Uterus (tissue), 4 donors: ENCODE measurements at places on chromosomes 6 and 20. TPM values are rescaled to one million over a fixed set of nuclear protein-coding genes. Genes with fewer than 3 reads are reported as not detected.

The ADRM1 gene
- total RNA-seq, result 46.5 TPM

The HSPA1B gene
- 244 TPM for total RNA-seq

The KHDC1L gene
- not detected for total RNA-seq

The UBR2 gene
- 35.4 TPM for total RNA-seq

DNA sequence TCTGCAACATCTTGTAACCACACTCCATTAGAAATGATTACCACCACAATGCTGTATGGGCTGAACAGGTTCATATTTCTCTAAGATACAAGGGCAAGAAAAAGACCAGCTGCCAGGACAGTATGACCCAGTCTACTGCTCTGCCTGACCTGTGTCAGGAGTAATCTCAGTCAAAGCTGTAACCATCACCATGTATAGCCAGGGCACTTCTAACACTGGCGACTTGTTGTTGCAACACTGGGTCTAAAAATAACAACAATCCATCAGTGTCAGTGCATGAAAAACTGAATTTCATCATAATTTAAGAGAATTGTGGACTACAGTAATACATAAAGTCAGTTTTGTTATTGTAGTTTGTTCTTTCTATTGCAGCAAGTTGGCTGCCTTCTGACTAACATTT, 738.6 kb upstream of the ADGRB3 start:
- no peak for DNase-seq

GRCh38 chr6:113095841-113096240, 748.7 kb downstream of the RFPL4B start:
- no peak for DNase-seq

DNA sequence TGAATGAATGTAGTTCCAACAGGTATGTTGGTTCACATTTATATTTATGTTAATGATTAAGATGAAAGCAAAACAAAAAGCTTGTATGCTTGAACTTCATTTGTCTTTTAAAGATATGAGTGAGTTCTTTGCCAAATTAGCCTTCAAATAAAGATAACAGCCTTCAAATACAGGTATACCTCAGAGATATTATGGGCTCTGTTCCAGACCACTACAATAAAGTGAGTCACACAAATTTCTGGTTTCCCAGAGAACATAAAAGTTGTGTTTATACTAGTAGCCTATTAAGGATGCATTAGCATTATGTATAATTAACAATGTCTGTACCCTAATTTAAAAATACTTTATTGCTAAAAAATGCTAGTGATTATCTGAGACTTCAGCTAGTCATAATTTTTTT, 245.3 kb upstream of the MAN1A1 start:
- DNase-seq, result no peak

- DNase-seq, result no peak
These were observed 1643.9 kb downstream of the HACE1 start for GRCh38 chr6:103215847-103216246.

- DNase-seq, result no peak
These were observed 211.0 kb downstream of the LRFN2 start for GRCh38 chr6:40376113-40376650.

DNA sequence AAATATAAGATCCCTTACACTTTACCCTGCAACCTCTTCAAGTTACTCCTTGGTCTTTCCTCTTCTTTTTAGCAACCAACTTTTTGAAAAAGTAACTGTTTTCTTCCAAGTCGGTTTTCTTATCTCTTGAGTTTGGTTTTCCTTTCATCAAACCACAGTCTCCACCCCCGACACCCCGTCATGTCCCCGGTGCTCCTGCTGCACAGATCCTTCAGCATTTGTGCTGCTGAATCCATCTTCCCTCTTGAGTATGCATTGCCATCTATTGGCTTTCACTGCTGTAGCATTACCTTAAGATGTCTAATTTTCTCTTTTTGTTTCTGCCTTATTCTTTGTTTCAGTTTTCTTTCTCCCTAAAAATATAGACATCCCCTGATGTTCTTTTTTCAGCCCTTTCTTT, 11.9 kb upstream of the TNFRSF21 start:
- DNase-seq, result no peak

- DNase-seq, result no peak
These were observed 41.6 kb downstream of the NFATC2 start for GRCh38 chr20:51500936-51501335.

DNA sequence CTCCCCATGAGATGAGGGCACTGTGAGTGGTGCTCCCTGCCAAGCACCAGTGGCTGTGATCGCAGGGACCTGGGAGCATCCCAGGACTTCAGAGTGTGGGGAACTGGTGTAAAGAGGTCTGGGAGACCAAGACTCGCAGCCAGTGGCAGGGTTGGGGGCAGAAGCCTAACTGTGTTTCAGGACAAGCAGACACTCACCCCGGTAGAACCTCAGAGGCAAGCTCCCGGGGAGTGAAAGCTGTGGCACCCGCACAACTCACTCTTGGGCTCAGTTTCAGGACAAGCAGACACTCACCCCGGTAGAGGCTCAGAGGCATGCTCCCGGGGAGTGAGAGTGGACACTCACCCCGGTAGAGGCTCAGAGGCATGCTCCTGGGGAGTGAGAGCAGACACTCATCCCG, 112.8 kb downstream of the ASXL1 start:
- DNase-seq, result no peak

DNA sequence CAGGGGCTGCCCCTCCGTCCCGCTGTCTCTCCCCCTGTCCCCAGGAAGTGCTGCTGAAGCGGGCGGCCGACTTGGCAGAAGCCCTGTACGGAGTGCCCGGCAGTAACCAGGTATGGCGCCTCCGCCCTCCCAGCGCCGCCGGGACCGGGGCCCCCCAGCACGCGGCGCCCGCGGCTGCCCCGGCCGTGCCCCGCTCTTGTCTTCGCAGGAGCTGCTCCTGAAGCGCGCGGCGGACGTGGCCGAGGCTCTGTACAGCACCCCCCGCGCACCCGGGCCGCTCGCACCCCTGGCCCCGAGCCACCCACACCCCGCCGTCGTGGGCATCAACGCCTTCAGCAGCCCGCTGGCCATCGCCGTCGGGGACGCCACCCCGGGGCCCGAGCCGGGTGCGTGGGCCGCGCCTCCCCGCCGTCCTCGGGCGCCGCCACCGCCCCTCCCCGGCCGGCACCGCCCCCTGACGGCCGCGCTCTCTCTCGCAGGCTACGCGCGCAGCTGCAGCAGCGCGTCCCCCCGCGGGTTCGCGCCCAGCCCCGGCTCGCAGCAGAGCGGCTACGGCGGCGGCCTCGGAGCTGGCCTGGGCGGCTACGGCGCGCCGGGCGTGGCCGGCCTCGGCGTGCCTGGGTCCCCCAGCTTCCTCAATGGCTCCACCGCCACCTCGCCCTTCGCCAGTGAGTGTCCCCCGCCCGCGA, 48.4 kb downstream of the CPXM1 start:
- DNase-seq, result no peak

DNA sequence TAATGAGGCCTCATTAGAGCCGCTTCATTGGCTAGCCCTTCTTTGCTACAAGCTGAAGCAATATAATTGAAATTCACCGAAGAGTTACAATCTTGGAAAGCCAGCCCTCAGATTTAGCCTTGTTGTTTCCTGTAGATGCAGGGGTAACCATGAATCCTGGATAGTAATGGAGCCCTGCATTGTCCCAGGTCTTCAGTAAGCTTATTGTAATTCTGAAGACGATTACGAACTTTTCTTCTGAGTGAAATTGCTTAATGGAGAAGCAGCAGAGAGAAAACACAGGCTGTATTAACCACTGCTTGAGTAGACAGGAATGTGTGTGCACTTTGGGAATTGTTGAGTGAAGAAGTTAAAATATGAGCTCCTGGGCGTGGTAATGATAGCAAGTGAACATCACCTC, 26.3 kb upstream of the NAA20 start:
- no peak for DNase-seq

- DNase-seq, result peak; percentile 85
These were observed 746 bp downstream of the BACH2 start for GRCh38 chr6:90295854-90296340.

DNA sequence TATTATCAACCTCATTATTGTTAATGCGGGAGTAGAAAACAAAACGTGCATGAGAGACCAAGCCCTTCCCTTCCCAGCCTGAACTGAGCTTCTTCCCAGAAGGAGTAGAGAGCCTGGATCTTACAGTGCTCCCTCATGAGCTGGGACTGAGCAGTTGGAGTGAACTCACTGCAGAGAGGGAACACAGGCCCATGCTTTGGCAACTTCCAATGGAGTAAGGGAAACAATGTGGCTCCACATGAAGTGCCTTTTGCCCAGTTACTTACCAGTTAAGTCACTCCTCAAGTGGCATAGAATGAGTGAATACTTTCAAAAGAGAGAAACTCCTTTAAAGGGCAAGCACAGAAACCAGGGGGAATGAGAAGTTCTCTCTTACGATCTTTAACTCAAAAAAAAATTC, 12.4 kb downstream of the FHL5 start:
- DNase-seq, result no peak
